ENCODE measurements at places on chromosomes 11 and 22.

GRCh38 chr11:107508201-107508857 is 50.7 kb upstream of the CWF19L2 start:
- H3K36me3 ChIP-seq: peaks cover 39% of the 10 kb centered on the region
- H3K27me3 ChIP-seq: no peaks in the 10 kb centered on the region
- H3K4me1 ChIP-seq: no peaks in the 10 kb centered on the region
- DNase-seq: no peak
- H3K4me3 ChIP-seq: no peak overlapping the region

DNA sequence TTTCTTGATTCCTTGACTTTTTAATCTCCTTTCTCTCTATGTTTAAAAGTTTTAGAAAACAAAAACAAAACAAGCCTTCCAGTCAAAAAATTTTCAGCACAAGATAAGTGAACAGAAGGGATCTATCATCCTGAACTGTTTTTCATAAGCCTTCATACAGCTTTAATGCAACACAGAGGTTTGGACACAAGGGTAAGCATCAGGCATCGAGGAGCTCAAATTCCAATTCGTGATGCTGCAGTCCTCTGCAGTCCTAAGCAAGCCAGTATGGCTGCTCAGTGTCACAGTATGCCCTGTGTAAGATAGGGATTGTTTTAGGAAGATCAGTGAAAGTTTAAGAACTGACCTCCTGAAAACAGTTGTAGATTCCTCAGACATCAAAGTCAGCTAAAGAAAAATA is 740.9 kb downstream of the NTM start:
- no peak overlapping the region for H3K4me3 ChIP-seq
- no peak overlapping the region for H3K27ac ChIP-seq
- DNase-seq: no peak
- H3K4me1 ChIP-seq: no peaks in the 10 kb centered on the region

- no peaks in the 10 kb centered on the region for H3K27me3 ChIP-seq
- H3K27ac ChIP-seq: no peak overlapping the region
- H3K4me3 ChIP-seq: no peak overlapping the region
- no peaks in the 10 kb centered on the region for H3K36me3 ChIP-seq
- no peak for DNase-seq
These were observed 10.6 kb upstream of the NNMT start for GRCh38 chr11:114285599-114285998.

DNA sequence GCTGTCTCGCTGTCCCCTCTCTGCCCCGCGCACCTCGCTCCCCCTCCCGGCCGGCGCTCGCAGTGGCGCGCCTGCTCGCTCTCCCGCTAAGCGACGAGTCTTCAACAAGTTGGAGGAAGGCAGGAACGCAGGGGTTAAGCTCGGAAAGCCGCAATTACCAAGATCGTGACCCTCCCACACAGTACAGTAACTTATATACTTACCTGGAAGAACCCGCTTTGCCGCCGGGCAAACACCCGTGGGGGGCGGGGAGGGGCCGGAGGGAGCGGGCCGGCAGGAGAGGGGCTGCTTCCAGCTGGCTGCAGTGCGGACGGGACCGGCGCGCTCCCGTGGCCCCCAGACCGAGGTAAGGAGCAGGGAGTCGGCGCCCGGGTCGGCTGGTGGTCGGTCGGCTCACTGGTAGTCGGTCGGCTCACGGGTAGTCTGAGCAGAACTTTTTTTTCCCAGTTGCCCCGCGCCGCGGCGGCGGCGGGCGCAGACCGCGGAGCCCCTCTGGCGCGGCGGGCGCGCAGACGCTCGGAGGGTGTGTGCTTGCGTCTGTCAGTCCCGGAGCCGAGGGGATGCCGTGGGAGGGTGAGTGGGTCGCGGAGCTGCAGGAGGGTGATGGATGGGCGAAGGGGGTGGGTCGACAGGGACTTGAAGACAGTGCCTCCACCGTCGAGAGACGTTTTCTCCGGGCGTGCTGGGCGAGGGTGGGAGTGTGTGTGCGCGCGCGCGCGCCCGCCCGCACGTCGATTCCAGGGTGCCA is 101.2 kb upstream of the HSD17B12 start:
- no peak for DNase-seq
- no peaks in the 10 kb centered on the region for H3K36me3 ChIP-seq
- peaks cover 93% of the 10 kb centered on the region for H3K27me3 ChIP-seq
- peak overlapping the region; percentile 64 for H3K4me3 ChIP-seq
- no peak overlapping the region for H3K27ac ChIP-seq

DNA sequence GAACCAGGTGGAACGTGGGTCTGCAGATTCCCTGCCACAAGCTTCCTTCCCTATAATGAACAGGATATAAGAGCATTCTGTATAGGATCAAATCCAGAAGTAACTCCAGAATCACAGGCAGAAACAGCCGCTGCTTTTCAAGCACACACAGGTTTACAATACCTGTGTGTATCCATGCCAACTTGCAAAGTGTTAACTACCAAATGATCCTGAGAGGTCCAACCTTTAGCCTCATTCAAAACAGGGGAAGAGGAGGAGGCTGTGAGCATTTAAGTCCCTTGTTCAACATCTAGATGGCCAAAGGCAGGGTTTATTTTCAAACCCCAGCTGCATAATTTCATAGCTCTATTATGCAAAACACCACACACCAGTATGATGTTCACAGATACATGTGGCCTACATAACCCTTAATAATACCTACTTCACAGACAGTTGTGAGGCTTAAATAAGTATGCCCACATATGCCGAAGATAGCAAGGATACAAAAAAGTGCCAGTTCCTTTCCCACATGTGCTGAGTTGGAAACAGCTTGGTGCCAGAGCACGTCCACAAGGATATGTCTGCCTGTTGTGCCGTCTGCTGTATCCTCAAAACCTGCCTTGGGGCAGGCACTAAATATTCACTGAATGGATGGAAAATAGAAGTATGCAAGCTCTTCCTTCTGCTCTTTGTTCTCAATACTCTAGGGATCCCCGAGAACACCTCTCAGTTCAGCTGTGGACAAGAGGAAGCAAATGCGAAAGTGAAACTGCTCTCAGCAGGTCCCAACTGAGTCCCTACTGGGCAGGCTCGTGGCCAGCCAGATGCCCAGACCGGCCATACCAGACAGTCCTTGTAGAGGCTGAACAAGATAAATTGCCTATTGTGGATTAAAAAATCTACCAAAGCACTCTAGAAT is 66.8 kb downstream of the LARGE1 start:
- peak overlapping the region; percentile 41 for H3K27ac ChIP-seq
- no peaks in the 10 kb centered on the region for H3K36me3 ChIP-seq
- no peak for DNase-seq
- no peaks in the 10 kb centered on the region for H3K27me3 ChIP-seq

GRCh38 chr22:21701384-21701971 is 34.1 kb downstream of the YPEL1 start:
- no peak overlapping the region for H3K4me3 ChIP-seq
- no peak for DNase-seq
- H3K27me3 ChIP-seq: no peaks in the 10 kb centered on the region
- no peak overlapping the region for H3K27ac ChIP-seq
- peaks cover 20% of the 10 kb centered on the region for H3K36me3 ChIP-seq

DNA sequence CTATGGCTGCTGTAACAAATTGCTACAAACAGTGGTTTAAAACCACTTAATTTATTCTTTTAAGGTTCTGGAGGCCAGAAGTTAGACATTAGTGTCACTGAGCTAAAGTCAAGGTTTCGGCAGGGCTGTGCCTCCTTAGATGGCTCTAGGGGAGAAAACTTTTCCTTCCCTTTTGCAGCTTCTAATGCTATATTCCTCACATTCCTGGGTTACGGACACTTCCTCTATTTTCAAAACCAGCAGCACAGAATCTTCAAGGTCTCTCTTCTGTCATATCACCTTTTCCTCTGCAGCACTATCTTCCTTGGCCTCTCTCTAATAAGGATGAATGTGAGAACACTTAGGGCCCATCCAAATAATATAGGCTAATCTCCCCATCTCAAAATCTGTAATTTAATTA is 87.0 kb downstream of the C11orf87 start:
- no peak overlapping the region for H3K27ac ChIP-seq
- DNase-seq: no peak
- no peaks in the 10 kb centered on the region for H3K36me3 ChIP-seq

GRCh38 chr22:45648301-45649117 is 23.1 kb upstream of the ATXN10 start:
- peaks cover 8% of the 10 kb centered on the region for H3K4me1 ChIP-seq
- no peaks in the 10 kb centered on the region for H3K36me3 ChIP-seq
- no peak overlapping the region for H3K27ac ChIP-seq
- H3K4me3 ChIP-seq: no peak overlapping the region
- no peak for DNase-seq

GRCh38 chr11:78497293-78497692 is 77.4 kb downstream of the NARS2 start:
- no peak overlapping the region for H3K4me3 ChIP-seq
- H3K36me3 ChIP-seq: no peaks in the 10 kb centered on the region
- no peak overlapping the region for H3K27ac ChIP-seq
- H3K4me1 ChIP-seq: no peaks in the 10 kb centered on the region
- no peaks in the 10 kb centered on the region for H3K27me3 ChIP-seq

- H3K36me3 ChIP-seq: no peaks in the 10 kb centered on the region
- H3K27ac ChIP-seq: no peak overlapping the region
- no peak for DNase-seq
- H3K4me1 ChIP-seq: no peaks in the 10 kb centered on the region
- H3K27me3 ChIP-seq: no peaks in the 10 kb centered on the region
These were observed 173.0 kb upstream of the CADM1 start for GRCh38 chr11:115677190-115677589.

DNA sequence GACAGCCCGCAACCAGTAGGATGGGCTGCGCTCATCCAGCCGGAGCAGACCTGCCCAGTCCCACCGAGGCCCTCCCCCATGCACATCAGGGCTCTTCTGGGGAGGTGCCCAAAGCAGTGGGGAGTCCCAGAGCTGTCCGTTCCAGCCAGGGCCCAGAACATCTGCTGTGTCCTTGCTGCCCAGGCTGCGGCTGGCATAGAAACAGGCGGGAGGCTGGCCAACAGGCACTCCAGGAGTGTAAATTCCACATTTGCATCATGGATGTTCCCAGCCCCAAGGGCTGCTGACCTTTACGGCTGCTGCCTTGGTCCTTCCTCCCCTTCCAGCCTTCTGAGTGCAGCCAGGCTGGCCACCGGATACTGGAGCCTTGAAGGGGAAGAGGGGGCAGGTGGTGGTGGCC is 30.0 kb upstream of the SYT7 start:
- H3K36me3 ChIP-seq: no peaks in the 10 kb centered on the region
- H3K4me1 ChIP-seq: no peaks in the 10 kb centered on the region
- no peak for DNase-seq
- H3K4me3 ChIP-seq: no peak overlapping the region
- H3K27me3 ChIP-seq: peaks cover 3% of the 10 kb centered on the region

DNA sequence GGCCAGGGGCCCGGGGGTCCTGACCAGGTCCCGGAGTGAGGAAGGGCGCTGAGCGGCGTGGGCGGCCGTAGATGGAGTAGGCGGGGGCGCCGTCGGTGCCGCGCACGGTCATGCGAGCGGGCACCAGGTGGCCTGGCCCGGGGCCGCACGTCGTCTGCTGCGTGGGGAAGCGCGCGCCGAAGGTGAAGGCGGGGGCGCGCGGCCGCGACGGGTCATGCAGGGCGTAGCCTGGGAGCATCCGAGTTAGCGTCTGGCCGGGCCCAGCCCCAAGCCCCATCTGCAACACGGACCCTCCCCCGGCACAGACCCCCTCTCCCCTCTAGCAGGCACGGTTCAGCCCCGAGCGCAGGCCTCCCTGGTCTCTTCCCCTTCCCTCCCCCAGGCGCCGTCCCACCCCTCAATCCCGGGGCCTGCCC is 1.7 kb upstream of the TYMP start:
- H3K27me3 ChIP-seq: no peaks in the 10 kb centered on the region
- peak overlapping the region; percentile 92 for H3K4me3 ChIP-seq
- DNase-seq: peak; percentile 87
- peak overlapping the region; percentile 100 for H3K27ac ChIP-seq
- H3K36me3 ChIP-seq: peaks cover 16% of the 10 kb centered on the region

GRCh38 chr11:12569499-12570425 is 104.5 kb upstream of the TEAD1 start:
- H3K4me1 ChIP-seq: no peaks in the 10 kb centered on the region
- no peak overlapping the region for H3K4me3 ChIP-seq
- no peak overlapping the region for H3K27ac ChIP-seq
- no peaks in the 10 kb centered on the region for H3K36me3 ChIP-seq
- H3K27me3 ChIP-seq: no peaks in the 10 kb centered on the region

GRCh38 chr22:38144025-38144405 is 33.5 kb upstream of the BAIAP2L2 start:
- H3K4me3 ChIP-seq: no peak overlapping the region
- H3K27me3 ChIP-seq: no peaks in the 10 kb centered on the region
- peaks cover 19% of the 10 kb centered on the region for H3K4me1 ChIP-seq

DNA sequence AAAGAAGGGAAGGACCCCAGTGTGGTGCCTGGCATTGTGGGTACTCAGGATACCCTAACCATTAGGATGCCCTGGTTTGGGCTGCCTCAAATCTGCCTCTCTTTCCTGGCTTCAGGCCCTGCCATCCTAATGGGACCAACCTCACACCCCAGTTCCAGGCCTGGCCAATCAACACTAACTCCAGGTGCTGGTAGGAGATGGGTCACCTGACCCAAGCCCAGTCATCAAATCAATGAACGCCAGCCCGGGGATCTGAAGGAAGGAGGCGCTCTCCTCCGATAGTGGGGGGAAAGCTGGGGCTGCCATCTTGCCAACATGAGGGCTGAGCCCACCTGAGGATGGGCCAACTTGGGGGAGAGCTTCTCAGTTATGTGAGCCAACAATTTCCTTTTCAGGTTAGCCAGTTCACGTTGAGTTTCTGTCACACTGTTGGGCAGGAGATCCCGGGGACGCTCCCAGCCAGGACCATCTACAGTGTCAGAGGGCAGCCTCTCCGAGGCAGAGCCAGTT is 12.7 kb downstream of the MFNG start:
- no peak overlapping the region for H3K27ac ChIP-seq

- peaks cover 21% of the 10 kb centered on the region for H3K36me3 ChIP-seq
- DNase-seq: peak; percentile 64
- H3K4me3 ChIP-seq: no peak overlapping the region
- no peaks in the 10 kb centered on the region for H3K27me3 ChIP-seq
- H3K4me1 ChIP-seq: peaks cover 88% of the 10 kb centered on the region
These were observed 883 bp upstream of the HMOX1 start for GRCh38 chr22:35380013-35380412.

- no peak overlapping the region for H3K27ac ChIP-seq
- no peak overlapping the region for H3K4me3 ChIP-seq
- H3K36me3 ChIP-seq: no peaks in the 10 kb centered on the region
- H3K4me1 ChIP-seq: no peaks in the 10 kb centered on the region
- no peaks in the 10 kb centered on the region for H3K27me3 ChIP-seq
These were observed 605.7 kb downstream of the INSC start for GRCh38 chr11:15720460-15720859.
